Substantia nigra (tissue), 51 donors: ENCODE measurements at places on chromosomes 7 and 10.

DNA sequence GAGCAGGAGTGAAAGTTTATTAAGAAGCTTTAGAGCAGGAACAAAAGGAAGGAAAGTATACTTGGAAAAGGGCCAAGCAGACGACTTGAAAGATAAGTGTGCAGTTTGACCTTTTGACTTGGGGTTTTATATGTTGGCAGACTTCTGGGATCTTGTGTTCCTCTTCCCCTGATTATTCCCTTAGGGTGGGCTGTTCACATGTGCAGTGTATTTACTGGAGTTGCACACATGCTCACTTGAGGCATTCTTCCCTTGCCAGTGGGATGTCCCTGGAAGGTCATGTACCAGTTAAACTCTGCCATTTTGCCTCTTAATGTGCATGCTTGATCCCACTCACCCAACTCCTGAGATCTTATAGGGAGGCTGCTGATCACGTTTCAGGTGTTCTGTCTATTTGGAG lies 23.4 kb upstream of the ARHGAP12 start:
- DNase-seq, result no peak

DNA sequence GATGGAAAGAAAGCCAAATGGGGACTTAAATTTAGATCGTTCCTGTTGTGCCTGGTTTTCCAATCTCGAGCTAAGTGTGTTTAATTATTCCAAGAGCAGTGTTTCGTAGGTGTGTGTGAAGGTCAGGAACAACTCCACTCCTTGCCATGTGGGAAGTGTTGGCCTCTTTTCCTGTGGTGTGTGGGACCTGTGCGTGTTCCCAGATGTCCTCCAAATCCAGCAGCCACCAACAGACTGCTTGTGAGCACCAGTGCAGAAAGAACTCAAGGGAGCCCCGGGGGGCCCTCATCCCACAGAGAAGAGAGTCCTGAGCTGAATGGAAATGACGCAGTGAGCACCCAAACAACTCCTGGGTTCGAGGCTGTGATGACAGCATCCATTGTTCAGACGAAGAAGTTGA lies 227.7 kb downstream of the TMEM178B start:
- DNase-seq, result no peak

DNA sequence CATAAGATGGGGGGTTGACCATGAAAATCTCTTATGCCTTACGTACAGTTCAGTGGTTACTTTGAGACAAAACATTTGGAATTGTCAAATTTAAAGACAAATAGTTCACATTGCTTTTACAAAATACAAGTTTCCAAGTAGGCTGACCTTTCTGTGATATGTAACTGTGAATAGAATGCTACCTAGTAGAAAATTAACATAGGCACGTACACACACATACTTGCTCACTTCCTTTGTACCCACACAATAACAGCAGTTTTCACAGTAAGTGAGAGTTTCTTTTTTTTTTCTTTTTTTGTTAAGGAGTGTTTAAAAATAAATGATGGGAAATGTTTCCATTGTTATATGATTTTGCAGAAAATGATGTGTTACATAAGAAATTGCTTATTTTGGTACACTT lies 53.3 kb upstream of the SP8 start:
- DNase-seq, result no peak

DNA sequence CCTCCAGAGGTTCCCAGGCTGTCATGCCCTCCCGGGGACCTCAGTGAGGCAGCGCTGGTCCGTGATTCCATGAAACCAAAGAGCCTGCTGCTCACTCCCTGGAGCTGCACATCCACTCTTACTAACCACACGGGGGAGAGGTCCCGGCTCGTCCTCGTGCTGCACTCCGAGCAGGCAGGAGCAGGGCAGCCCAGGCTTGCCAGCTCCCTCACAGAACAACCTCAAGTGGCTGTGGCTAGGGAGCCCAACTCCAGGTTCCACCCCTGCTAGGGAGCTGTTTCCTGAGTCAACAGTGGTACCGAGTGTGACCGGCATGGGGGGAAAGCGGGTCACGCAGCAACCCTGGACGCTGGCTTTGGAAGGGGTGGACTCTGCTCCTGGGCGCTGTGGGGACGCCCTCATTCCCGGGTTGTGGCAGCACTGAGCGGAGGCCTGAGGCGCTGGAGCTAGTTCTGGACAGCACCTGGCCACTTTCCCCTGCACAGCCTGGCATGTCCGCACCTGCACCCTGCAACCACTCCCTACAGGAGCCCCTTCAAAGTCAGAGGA lies 27.9 kb upstream of the PPP2R2D start:
- DNase-seq, result no peak

- DNase-seq, result no peak
Measured at GRCh38 chr7:85114342-85114741, 72.5 kb downstream of the SEMA3D start.

DNA sequence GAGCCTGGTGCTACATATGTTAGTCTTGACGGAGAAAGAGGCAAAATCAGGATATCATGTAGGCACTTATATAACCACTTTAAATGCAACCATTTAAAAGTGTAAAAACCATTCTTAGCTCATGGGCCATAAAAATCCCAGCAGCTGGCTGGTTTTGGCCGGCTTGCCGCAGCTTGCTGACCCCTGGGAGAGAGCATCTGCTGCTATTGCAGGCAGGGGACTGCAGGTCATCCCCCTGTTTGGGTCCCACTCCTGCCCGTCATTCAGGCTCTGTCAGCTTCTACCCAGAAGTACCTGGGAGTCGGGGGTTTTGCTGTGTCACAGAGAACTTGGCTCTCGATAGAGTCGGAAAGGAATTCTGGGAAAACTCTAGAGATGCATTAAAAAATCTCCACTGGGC lies 187.4 kb downstream of the CUX1 start:
- DNase-seq, result no peak

GRCh38 chr7:155206318-155207020 lies 91.2 kb upstream of the INSIG1 start:
- peak; percentile 57 for DNase-seq

GRCh38 chr7:151813445-151813844 lies 63.5 kb downstream of the PRKAG2 start:
- DNase-seq, result no peak

- no peak for DNase-seq
Measured at GRCh38 chr7:118327174-118327573, 102.7 kb downstream of the ANKRD7 start.

DNA sequence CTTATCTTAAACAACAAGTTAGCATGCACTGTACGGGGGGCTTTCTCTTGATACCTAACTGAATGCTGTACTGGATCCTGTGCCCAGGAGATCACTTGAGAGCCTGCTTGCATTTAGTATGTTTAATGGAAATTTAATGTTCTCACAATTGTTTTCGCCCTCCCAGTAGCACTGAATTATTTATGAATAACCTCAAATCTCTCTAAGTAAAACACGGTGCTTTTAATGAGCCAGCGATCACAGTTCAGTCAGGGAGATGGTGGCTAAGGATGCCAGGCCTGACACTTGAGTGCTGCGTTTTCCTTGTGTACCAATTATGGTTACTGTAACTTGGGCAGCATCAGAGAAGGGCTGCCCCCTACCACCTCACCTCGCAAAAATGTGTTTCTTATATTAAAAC lies 115.5 kb upstream of the ADARB2 start:
- DNase-seq, result no peak

DNA sequence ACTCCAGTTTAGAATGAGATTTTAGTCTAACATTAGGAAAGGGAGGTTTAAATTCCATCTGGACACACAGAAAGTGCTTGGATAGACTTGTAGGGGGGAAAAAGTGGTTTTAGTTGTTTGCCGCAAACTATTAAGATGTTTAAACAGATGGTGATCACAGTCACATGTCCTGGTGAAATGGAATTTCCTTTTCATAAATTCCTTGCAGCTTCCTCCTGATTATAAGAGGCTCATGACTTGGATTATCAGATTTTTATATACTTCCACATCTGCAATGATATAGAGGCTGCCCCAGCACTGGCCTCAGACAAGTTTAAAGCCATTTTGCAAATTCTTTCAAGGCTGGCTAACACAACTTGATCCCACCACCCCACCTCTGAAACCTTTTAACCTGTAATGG lies 106.4 kb upstream of the ARMC3 start:
- no peak for DNase-seq

- no peak for DNase-seq
Measured at GRCh38 chr7:4722960-4723630, 41.0 kb downstream of the FOXK1 start.

GRCh38 chr7:76260171-76260703 lies 42.2 kb upstream of the HSPB1 start:
- DNase-seq, result no peak

GRCh38 chr7:137110091-137110509 lies 233.4 kb downstream of the PTN start:
- DNase-seq, result no peak

- no peak for DNase-seq
Measured at GRCh38 chr10:129914960-129915359, 49.1 kb downstream of the EBF3 start.

GRCh38 chr10:124943301-124944092 lies 1.6 kb downstream of the ZRANB1 start:
- DNase-seq, result no peak

DNA sequence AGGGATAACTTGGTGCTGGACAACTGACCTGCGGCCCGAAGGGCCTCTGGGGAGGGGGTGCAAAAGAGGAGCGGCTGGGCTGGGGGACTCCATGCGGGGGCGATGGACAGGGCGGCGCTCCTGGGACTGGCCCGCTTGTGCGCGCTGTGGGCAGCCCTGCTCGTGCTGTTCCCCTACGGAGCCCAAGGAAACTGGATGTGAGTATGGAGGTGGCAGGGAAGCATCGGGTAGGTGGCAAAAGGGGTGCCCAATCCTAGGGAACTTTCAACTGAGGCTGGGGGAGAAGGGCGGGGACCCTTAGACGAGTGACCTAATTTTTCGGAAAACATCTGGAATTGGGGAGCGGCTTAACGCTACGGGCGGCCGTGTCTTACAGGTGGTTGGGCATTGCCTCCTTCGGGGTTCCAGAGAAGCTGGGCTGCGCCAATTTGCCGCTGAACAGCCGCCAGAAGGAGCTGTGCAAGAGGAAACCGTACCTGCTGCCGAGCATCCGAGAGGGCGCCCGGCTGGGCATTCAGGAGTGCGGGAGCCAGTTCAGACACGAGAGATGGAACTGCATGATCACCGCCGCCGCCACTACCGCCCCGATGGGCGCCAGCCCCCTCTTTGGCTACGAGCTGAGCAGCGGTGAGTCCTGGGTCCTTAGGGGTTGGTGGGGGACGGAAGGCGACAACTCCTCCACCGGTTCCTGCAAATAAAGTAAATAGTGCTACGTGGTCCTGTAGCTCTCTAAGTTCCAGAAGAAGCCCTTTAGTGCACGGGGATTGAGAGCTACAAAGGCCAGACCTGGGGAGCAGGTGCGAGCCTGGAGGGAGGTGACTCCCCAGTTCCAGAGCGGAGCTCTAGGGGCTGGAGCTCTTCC lies 622 bp downstream of the WNT16 start:
- no peak for DNase-seq

DNA sequence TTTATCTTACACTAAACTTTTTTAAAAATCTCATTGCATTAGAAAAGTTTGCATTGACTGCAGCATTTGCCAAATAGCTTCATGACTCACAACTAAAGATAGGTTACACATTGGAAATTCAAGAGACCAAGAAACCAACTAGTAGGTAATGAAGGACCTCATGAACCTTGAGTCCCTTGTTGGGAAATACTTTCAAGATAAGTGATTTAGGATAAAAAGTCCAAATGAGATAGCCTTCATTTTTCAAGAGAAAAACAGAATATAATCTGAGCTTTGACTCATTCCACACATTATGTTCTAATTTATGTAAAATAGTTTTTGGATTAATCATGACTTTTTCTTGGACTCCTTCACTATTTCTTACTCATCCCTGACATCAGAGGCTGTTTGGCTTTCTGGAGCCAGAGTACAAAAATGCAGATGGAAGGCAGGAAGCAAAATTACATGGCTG lies 13.1 kb upstream of the LIPF start:
- no peak for DNase-seq

DNA sequence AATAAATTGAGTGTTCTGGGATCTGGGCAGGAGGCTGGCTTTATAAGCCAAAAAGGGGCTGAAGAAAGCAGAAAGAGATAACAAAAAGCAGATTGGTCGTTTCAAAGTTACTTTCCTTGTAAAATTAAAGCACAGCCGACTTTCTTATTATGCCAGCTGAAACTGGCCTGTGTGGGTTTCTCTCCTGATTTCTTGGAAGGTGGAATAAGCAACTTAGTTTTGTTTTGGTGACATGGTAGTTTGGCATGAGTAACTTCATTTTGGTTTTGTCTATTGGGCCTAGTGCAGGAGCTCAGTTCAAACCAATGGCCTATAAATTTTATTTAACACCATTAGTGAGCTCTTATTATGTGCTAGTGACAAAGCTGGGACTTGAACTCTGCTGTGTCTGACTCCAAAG lies 13.2 kb upstream of the DNAJC12 start:
- DNase-seq, result no peak

- no peak for DNase-seq
Measured at GRCh38 chr7:68529221-68529620, 1069.1 kb upstream of the AUTS2 start.

DNA sequence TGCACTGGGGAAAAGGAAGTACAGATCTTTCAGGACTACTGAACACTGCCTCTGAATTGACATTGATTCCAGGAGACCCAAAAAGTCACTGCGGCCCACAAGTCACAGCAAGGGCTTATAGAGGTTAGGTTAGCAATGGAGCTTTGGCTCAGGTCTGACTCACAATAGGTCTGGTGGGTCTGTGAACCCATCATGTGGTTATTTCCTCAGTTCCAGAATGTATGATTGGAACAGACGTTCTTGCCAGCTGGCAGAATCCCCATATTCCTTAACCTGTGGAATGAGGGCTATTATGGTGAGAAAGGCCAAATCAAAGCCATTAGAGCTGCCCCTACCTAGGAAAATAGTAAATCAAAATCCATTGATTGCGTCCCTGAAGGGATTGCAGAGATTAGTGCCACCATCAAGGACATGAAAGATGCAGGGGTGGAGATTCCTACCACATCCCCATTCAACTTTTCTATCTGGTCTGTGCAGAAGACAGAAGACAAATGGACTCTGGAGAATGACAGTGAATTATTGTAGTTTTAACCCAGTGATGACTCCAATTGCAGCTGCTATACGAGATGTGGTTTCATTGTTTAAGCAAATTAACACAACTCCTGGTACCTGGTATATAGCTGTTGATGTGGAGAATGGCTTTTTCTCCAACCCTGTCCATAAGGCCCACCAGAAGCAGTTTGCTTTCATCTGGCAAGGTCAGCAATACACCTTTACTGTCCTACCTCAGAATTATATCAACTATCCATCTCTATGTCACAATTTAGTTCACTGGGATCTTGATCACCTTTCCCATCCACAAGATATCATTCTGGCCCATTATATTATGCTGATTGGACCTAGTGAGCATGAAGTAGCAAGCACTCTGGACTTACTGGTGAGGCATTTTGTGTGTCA lies 44.5 kb upstream of the PIK3CG start:
- no peak for DNase-seq

DNA sequence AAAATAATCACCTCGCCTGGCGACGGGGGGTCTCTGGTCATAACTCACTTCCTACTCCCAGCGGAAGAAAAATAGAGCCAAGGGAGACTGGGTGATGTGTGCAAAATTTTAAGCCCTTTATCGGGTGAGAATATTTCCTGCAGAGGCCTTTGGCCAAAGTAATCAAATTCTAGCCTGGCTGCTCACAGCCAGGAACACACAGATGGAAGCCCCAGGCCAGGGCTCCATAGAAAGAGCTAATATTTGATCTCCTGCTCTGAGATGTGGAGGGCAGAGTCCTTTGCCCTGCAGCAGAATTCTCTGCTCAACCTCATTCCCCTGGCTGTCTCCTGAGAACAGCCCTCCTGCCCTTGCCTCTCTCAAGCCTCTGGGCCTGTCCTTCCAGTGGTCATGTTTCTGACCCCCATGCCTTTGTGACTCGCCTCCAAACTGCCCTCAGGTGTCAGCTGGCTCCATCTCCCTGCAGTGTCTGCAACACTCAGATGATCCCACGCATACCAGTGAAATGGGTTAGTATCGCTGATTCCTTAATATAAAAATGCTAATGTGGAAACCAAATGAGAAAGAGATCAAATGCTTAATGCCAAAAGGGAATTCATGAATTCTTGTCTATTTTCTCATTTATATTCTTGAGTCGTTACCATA lies 34.5 kb downstream of the FRMD4A start:
- DNase-seq, result no peak
